ENCODE measurements at places on chromosomes 2 and 18.

- no peak for DNase-seq
These were observed 93.6 kb downstream of the ZEB2 start for GRCh38 chr2:144426355-144426754.

DNA sequence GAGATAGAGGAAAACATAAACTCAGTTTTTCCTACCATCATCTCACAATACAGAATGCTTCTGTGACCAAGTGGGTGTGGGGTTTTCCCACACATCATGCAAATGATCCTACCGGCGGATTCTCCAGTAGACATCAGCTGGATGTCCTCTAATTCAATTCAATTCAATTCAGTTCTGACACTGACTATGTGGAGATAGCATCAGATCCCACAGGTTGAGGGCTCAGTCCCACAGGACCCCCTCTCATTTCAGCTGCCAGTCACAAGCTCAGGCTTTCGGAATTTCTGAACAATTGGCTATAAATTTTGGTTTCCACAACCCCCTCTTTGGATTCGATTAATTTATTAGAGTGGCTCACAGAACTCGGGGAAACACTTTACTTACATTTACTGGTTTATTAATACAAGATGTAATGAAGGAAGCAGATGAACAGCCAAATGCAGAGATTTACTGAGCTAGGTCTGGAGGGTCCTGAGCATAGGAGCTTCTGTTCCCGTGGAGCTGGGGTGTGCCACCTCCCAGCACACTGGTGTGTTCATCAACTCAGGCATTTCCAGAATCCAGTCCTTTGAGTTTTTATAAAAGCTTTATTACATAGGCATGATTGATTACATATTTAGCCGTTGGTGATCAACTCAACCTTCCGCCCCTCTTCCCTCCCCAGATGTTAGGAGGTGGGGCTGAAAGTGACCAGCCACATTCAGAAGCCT is 350.1 kb downstream of the MYCN start:
- DNase-seq, result no peak

DNA sequence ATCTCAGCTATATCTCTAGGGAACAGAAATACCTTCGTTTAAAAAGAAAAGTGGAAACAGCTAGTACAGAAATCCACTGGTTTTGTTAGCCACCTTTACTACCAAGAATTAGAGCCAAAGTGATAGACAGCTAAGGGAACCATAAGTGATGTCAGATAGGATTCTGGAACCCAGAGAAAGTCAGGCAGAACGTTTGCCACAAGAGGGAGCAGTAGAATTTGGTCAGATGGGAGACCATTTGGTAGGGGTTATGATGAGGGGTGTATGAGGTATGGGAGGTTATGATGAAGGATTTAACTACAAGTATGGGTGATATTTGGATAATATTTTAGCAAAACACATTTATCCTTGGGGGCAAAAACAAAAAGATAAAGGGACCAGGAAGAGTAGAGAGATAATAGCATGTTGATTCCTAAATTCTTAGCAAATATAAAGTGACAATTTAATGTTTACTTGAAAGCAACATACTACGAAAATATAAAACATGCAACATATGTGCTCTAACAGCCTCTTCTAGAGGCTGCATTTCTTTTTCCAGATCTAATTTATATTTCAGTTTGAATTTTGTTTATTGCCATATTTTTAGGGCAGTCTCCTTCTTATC is 3.3 kb downstream of the SLC8A1 start:
- no peak for DNase-seq

DNA sequence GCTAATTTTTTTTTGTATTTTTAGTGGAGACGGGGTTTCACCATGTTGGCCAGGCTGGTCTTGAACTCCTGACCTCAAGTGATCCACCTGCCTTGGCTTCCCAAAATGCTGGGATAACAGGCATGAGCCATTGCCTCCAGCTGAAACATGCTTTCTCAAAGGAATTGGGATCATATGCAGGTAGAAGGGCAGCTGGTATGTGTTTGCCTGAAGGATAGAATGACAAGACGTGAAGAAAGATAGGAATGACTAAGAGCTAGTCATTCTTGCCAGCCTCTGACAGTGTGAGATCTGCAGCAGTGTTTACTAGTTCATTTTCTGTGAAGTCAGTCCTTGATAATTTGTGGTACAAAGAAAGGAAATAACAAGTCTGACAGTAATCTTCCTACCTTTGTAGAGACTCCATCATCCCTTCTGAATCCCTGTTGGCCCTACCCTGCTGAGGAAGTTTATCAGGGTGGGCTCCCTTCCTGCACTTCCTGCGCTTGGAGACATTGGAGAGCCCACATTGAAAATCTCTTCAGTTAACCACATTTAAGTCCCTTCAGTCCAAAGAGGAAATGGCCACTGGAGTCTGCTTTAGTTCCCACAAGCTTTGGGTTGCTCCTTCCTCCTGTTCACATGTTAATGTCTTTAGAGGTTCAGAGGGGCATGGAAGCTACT is 14.7 kb downstream of the CFLAR start:
- no peak for DNase-seq

- no peak for DNase-seq
These were observed 3.5 kb upstream of the EN1 start for GRCh38 chr2:118850901-118851415.

- DNase-seq, result no peak
These were observed 124.9 kb downstream of the CSRNP3 start for GRCh38 chr2:165594231-165594934.

DNA sequence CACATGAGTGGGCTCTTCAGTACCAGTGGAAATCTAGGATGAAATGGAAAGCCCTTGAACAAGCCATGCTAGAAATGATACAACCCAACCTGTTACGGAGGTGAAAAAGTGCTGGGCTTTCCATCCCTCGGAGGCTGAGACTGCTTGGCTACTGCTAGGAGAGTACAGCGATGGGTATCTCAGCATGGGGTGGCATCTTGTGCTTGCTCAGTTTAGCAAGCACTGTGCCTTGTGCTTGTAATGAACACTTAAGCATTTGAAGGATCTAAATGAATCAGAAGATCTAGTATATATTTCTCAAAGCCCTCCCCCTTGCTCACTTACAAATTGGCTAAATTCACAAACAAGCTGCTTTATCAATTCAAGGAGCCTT is 44.3 kb upstream of the EHBP1 start:
- DNase-seq, result no peak

DNA sequence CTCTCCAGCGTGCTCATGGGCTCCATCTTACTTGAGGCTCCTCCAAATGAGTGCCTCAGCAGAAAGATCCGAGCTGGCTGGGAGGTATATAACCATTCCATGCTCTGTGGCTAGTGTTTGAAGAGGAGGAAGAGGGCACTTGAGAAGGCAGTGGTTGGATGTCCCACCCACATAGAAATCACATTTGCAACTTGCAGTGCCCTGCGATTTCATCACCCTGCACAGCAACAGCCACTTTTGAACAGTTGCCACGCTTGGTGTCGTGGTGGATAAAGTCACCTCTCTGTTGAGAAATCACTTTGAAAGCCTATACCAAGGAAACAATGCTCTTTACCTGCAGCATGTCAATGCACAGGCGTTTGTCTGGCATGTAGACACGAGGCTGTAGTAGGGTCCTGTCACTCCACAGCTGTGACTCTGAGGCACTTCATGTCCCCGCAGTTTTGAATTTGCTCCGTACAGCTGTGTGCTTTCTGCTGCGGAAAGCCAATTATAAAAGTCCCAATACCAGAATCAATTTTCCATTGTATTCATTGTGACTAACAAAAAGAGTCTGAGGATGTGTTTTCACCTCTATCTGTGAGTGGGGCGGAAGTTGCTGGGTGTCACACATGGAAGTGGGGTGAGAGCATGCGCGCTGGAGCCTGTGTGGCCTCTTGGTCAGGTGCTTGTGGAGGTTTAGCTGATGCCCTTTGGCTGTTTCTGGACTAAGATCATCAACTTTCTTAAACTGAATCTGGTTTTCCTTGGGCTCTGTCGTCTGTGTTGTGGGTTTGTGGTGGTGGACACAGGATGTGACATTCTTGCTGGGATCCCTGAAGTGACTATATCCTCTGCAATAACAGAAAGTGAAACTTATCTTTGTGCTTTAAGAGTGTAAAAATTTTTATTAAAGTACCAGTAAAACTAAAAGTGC is 2.8 kb downstream of the CNDP2 start:
- no peak for DNase-seq

DNA sequence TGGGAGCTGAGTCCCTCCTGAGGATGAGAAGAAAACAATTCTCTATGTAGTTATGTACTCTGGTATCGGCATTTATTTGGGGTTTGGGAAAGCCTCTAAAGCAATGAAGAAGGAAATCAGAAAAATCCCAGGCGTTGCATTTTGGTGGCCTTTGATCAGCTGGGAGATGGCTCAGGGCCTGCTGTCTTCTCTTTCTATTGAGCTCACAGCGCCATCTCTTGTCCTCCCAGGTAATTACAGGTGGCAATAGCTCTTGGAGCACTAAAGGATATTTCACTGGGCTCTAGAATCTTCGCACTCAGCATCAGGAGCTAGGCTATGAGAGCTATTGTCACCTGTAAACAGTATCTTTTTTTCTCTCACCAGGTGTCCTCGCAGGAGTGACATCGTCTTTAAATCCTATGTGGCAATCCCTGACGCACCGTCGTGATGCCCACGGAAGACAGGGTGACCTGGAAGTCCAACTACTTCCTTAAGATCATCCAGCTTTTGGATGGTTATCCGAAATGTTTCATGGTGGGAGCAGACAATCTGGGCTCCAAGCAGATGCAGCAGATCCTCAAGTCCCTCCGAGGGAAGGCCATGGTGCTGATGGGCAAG is 76.1 kb upstream of the PMAIP1 start:
- DNase-seq, result no peak

DNA sequence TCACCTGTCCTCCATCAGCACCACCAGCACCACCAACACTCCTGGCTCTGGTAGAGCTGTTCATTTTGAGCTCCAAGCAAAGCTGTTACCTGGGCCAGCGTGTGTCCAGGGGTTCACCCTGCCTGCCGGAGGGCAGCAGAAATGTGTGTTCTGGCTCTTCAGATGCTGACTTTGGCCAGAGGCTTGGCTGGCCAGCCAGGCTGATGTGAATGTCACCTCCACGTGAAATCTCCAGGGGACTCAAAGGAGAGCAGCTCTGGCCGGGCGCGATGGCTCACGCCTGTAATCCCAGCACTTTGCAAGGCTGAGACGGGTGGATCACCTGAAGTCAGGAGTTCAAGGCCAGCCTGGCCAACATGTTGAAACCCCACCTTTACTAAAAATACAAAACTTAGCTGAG is 33.5 kb downstream of the CIB4 start:
- DNase-seq, result no peak

DNA sequence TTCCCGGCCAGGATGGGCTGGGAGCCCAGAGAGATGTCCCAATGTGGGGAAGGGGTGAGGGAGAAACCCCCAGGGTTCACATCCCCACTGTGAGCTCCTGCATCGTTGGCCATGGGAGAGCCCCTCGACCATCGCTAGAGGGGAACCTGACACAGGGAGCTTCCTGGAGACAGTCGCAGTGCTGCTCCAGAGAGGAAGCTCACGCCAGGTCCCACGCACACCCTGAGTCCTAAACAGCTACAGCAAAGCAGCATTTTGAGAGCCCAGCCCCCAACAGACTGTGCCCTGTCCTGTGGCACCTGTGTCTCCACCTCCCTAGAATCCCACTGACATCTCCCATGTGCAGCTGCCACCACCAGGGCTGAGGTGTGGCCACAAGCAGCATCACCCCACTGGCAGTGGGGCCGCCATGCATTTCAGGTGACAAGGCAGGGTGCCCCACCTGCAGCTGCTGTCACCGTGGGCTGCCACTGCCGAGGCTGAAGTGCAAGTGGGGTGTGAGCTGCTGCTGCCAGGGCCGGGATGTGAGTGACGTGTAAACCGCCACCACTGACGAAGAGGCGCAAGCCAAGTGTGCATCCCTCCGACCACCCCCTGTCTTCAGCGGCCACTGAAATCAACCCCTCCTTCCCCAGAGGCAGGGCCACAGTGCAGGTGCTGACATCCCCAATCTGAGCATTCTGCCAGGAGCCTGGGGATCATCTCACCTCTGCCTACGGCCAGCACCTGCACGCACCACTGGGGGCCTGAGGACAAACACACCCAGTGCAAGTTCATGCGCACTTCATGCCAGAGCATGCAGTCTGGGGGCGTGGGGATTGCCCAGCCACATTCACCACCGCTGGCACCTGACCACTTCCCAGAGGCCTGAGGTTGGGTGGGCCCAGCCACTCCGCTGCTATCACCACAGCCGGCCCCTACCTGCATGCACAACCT is 467.7 kb upstream of the SALL3 start:
- DNase-seq, result no peak

GRCh38 chr2:134682726-134683125 is 36.1 kb downstream of the TMEM163 start:
- DNase-seq, result no peak
